ENCODE measurements at places on chromosomes 6 and 20.

GRCh38 chr6:169935861-169936260, 184.4 kb downstream of the ERMARD start:
- no peak for DNase-seq

- DNase-seq: no peak
Measured at GRCh38 chr6:130600880-130601341, 226.3 kb upstream of the SMLR1 start.

DNA sequence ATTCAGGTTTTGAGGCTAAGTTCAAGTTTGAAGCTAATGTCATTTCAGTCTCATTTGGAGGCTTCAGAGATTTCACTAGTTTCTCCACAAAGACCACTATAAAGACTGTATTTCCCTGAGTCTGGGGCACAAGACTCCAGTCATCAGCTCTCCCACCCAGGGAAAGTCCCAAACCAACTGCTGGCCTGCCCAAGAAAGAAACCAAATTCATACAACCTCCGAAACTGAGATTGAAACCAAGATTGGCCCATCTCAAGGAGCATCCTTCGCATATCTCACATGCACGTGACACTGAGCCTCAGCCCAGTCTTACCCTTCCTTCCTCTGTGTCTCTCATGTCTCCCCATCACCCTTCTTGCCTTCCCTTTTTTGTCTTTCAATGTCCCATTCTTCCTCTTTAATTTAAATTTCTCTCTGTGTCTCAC, 3.5 kb upstream of the LTA start:
- peak; percentile 86 for DNase-seq

DNA sequence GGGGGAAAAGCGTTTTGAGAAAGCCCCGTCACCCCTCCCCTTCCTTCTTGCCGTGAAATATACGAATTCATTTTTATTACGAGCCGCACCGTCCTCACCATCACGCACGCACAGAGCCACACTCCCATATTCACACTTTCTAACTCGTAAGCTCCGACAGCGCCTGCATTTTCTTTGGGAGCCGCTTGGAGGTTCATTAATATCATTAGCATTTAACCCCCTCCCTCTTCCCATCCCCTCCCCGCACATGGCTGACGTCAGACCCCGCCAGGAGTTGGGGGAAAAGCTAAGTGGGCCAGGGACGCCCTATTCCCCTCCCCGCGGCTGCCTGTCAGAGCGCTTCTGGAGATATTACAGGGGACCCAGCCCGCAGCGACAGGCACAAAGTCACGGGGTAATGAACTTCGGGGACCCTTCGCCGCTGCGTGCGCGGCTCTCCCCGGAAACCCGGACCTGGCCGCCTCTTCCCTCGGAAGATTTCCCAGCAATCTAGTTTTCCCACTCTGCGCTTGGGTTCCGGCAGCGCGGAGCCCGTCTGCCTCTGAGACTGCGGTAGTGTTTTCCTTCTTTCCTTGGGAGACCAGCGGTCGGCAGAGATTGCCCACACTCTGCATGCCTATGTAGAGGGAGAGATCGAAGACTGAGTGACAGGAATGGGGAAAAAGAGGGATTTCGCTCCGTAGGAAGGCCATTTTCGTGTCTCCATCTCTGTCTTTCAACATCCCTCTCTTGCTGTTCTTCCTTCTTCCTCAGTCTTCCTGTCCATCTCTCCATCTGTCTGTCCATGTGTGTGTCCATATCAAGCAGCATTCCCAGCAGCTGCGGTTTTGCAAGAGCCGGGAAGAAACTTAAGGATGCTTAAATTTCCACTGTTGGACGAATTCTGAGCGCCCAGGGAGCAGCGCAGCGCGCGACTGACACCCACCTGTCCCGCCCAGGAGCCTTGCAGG, at the start of gene NR2E1:
TSS of gene NR2E1 (plus strand) at position 309 of the 950 bp plus-strand sequence. CDS start 744 bp downstream, outside the sequence.
- no peak for DNase-seq

DNA sequence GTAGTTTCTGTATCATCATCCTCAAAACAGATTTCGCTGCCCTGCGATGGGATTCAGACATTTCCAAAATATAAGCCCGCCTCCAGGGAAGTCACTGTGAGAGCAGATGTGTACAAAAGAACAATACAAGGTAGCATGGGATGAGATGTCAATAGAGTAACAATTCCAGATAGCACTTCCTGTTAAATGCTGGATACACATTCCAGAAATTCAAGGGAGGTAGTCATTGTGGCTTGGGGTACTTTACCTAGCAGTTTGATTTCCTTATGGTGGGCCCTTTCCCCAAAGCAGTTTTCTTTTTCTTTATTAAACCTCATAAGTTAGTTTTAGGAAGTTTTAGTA, 2.5 kb downstream of the RNF217 start:
- DNase-seq: no peak

GRCh38 chr6:39907871-39908575, 26.2 kb downstream of the MOCS1 start:
- no peak for DNase-seq

- DNase-seq: no peak
Measured at GRCh38 chr6:32578962-32579361, 10.7 kb downstream of the HLA-DRB1 start.

DNA sequence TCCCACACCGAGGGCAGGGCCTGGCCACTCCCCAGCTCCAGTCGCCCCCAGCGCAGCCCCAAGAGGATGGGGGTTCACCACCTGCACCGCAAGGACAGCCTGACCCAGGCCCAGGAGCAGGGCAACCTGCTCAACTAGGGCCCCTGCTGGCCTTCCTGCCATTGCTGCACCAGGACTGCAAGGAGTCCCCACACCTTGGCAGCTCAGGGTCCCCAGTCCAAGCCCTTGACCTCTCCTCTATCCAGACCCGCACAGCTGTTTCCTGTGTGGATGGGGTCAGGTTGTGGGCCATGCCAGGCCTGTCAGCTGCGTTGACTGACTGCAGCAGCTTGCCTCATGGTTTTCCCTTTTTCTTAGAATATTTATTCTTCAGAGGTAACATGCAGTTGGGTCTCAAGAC, 4.4 kb downstream of the LRRC73 start:
- DNase-seq: no peak

DNA sequence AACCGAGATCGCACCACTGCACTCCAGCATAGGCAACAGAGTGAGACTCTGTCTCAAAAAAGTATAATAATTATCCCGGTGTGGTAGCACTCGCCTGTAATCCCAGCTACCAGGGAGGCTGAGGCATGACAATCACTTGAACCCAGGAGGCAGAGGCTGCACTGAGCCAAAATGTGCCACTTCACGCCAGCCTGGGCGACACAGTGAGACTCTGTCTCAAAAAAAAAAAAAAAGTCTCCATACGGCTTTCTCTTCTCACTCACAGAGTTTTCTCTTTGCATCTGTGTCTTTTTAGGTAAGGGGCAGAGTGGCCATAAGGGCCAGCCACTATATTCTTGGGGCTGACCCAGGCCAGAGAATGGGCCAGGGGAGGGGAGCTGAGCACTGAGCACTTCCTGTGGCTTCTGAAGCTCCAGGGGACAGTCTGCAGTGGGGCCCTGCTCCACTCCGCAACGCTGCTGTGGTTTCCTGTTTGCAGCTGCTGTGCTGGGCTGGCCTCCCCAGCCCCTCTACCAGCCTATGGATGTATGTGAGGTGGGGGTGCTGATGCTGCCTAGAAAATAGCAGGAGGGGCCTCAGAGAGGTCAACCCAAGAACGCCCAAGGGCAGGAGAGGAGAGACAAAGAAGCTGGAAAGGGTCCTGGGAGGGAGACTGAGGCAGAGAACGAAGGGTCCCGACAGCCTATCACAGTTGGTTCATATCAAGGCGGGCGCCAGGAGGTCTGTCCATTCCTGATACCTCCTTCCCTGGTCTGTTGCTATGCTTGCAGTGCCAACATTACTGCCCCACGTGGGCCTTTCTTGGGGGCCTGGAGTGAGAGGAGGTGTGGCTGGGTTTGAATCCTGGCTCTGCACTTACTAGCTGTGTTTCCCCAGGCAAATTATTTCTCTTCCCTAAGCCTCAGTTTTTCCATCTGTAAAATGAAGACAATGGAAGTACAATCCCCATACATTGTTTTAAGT, 16.0 kb downstream of the SLA2 start:
- DNase-seq: peak; percentile 78

DNA sequence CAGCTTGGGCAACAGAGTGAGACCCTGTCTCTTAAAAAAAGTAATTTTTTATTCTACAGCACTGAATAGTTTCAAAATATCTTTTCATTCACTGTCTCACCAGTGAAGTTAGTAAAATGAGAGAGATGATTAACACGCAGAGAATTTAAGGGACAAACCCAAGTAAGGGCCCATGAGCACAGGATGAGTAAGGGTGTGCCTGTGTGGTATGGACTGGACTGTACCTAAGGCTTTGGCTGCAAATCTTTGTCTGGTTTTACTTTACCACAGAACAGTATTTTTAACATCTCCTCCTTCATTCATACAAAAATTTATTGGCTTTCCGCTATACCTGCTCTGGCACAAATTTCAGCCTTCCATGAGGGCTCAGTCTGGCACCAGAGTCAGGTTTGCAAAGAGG, 433.3 kb downstream of the UTRN start:
- no peak for DNase-seq

- no peak for DNase-seq
Measured at GRCh38 chr6:19736066-19736465, 101.1 kb upstream of the ID4 start.

- DNase-seq: no peak
Measured at GRCh38 chr20:52446421-52447224, 255.0 kb upstream of the ZFP64 start.

- no peak for DNase-seq
Measured at GRCh38 chr6:116714296-116714695, 33.3 kb downstream of the KPNA5 start.

GRCh38 chr6:11727346-11727997, 51.1 kb downstream of the ADTRP start:
- DNase-seq: no peak
